ENCODE measurements at places on chromosomes 7 and 10.

- no peak for DNase-seq
Observed at GRCh38 chr10:124592736-124593430, 131.3 kb downstream of the LHPP start.

GRCh38 chr7:47651355-47652317 lies 69.7 kb upstream of the TNS3 start:
- no peak for DNase-seq

DNA sequence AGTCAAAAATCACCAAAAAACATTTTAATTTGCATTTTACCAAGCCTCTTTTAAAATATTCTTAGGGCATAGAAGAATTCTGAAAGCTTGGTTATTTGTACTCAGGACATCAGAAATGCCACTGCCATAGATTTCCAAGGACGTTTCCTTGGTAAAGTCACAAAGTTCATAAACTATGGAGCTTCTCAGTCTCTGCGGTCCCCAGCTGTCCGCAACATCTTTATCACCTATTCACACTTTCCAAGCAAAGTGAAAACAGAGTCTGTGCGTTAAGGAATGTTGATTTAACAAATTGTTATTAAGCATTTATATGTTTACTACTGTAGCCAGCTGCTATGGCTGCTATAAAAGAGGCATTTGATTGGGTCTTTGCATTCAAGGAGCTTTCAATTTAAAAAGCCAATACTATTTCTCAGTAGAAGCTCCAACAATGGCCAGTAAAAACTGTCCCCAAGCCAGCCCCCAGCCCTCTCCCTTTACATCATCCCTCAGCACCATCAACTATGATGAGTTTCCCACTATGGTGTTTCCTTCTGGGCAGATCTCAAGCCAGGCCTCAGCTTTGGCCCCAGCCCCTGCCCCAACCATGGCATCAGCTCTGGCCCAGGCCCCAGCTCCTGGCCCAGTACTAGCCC lies 36.8 kb downstream of the CADPS2 start:
- no peak for DNase-seq

DNA sequence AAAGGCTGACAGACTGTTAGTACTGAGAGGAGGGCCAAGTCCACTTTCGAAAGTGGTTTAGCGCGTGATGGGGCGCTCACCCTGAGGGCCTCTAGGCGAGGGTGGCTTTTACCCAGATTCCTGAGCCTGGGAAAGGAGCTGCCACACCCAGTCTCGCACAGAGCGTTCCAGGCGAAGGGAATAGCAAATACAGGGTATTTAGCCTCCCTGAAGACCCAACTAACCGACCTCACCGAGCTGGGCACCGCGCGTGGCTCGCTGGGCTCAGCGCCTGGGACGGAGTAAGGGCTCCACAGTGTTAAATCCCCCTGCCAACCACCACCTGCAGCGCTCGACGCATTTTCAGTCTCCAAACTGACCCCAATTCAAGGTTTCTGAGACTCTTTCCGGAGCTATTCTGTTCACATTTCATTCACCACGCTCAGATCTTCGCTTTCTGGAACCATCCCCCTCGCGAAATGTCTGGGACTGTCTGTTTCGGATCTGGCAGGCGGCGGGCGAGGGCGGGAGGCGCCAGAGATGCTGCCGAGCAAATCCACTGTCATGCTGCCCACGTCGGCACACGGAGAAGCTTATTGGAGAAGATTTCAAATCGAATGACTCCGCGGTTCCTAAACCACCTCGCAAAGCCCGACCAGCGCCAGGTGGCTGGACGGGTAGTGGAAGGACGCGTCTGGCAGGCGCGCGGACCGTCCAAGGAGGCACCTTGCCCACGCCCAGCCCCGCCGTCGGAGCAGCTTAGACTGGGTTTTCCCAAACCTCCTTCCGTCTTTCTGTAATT lies 1.4 kb upstream of the OSBPL3 start:
- DNase-seq = peak; percentile 27

DNA sequence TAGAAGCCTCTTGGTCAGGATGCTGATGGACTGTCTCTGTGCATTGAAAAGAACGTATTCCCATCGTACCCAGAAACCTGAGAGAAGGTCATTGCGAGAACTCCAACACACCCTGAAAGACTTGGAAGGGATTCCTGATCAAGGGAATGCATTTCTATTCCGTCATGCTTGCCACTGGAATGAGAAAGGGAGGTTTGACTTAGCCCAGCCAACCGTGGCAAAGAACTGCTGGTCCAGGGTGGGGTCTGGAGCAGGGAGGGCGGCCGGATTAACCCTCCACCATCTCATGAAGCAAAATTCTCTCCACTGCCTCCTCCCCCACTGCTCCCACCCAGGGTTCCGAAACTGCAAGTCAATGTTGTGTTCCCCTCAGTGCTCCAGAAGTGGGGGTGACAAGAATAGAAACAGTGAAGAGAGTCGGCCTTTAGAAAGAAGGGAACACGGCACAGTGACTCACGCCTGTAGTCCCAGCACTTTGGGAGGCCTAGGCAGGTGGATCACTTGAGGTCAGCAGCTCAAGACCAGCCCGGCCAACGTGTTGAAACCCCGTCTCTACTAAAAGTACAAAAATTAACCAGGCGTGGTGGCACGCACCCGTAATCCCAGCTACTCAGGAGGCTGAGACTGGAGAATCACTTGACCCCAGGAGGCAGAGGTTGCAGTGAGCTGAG lies 137.5 kb upstream of the MGMT start:
- no peak for DNase-seq

- DNase-seq = no peak
Observed at GRCh38 chr10:62019685-62020359, 118.3 kb downstream of the ARID5B start.

DNA sequence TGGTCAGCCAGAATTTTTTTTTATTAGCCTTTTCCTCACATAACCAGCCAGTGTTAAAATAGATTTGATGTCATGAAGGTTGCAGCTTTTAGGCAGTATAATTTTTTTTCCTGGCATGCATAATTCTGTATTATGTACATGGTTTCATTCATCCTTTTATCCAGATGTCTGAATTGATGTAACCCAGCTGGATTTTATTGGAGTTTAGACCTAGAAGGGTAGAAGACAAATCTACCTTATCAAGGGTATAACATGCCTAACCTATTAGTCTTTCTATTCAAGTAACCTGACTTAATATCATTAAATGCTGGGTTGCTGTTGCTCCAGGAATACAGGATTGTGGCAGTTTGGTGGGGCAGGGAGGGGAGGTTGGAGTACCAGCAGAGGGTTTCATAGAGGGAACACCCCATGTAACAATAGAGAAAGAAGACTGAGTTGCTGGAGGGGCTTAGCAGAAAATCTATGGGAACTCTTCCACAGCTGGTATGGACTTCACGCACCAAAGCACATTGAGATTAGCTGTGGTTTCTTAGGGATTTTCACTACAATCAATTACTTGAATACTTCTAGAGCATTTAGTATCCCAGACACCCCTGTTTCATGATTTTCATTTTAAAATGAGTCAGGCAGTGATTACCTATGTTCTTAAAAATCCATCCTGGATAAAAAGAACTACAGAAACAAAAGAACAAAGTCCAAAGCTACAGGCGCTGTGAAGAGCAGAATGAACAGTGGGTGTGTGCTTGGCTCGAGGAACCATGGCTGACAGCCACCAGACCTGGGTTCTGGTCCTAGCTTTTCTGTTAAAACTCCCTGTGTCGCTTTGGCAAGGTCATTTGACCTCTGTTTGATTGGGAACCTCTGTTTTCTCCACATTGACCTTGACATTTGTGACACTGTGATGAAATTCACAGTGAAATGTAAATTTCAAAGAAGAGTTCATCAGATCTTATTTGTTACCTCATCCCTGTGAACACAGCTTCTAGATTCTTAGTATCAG lies 93.5 kb downstream of the CREM start:
- no peak for DNase-seq
